RKO (cell line): ENCODE measurements at places on chromosomes 16 and 17.

DNA sequence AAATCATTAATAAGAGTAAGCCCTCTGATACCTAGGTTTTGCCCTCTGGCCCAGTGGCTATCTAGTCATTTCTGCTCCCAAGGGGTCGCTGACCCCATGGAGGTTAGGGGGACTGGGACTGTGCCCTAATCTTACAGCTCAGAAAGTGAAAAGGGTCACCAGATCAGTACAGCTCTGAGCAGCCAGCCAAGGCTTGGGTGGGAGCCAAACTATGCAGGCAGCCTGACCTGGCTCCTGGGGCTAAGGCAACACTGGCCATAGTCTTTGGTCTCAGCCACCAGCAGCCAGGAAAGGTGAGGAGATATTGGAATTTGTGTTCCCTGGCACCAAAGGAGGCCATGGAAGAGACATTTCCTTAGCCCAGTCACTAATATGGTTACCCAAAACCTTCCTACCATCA, 67.6 kb downstream of the ASIC2 start:
- no peak for DNase-seq

DNA sequence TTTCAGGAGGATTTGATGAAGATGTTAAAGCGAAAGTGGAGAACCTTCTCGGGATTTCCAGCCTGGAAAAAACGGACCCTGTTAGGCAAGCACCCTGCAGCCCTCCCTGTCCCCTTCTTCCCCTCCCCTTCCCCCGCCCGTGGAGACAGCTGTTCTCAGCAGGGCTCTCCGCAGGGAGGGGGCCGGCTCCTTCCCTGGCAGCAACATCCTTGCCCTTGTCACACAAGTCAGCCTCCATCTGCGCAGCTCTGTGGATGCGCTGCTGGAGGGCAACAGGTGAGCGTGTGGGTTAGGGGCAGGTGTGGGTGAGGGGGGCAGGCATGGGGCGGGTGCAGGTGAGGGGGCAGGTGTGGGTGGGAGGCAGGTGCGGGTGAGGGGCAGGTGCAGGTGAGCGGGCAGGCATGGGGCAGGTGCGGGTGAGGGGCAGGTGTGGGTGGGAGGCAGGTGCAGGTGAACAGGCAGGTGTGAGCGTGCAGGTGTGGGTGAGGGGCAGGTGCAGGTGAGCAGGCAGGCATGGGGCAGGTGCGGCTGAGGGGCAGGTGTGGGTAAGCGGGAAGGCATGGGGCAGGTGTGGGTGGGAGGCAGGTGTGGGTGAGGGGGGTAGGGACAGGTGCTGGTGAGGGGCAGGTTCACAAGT, 9.4 kb downstream of the CYBC1 start:
- DNase-seq = no peak

GRCh38 chr17:37769050-37769449, 24.2 kb upstream of the HNF1B start:
- no peak for DNase-seq

DNA sequence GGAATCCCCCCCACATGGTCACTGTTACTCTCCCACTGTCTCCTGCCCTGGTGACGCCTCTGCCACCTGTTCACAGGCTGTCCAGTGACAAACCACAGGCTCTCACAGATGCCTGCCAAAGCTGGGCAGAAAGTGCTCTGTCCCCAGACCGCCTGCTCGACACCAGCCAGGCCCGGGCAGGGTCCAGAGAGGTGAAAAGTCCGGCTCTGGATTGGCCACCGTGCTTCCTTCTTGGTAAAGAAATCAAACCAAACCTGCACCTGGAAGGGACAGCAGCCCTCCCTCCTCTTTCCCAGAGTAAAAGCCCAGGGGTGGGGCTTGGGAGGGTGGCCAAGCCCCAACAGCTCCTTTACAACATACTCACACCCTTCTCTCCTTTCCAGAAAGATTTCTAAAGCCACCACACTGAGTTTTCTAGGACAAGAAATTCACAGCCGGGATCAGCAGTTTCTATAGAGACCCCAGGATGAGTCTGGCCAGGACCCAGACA, 6.2 kb downstream of the PCGF2 start:
- no peak for DNase-seq

DNA sequence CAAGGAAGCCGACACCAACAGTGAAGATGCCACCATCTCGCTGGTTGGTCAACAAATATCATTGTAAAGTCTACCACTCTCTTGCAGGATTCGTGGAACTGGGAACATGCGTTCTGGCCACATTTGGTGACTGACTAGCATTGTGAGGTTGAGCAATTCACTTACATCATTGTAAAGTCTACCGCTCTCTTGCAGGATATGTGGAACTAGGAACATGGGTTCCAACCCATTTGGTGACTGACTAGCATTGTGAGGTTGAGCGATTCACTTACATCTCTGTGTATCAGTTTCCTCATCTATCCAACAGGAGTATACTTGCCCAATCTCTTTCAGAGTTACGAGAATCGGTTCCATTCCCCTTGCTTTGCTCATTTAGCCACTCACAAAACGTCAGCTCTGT, 42.6 kb upstream of the RPH3AL start:
- DNase-seq = no peak

DNA sequence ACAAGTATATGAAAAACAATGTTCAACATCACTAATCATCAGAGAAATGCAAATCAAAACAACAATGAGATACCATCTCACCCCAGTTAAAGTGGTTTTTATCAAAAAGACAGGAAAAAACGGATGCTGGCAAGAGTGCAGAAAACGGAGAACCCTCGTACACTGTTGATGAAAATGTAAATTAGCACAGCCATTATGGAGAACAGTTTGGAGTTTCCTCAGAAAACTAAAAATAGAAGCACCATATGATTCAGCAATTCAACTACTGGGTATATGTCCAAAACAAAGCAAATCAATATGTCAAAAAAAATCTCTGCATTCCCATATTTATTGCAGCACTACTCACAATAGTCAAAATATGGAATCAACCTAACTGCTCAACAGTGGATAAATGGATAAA, 50.1 kb upstream of the CES5A start:
- no peak for DNase-seq

GRCh38 chr17:76420356-76421043, 32.5 kb downstream of the UBE2O start:
- no peak for DNase-seq

DNA sequence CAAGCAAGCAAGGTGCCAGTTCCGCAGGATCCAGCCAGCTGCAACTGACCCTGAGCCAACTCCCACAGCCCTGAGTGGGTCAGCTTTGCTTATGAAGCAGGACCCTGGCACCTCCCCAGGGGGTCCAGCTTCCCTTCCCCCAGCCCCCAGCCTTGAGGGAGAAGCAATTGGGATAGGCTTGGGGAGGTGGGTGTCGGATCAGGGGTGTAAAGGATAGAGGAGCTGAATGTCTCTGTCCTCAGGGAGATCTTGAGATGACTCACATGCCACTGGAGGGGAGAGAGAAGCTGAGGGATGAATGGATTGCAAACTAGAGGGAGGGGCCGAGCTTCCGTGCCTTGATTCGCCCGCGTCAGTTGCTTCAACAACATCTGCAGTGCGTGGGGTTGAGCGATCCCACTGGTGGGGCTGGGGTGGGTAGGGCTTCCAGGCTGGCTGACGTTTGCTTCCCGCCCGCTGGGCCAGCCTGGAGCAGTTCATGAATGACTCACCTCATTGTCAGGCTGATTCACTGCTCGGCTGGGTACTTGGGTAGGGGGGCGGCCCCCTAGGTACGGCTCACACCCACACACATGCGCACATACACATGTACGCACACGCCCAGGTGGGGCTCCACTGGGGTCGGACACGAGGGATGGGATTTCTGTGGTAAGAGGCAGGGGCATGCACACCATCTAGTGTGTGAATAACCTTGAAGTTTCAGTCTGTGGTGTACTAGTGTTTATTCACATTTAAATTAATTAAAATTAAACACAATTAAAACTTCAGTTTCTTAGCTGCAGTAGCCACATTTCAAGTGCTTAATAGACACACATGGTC, 3.6 kb upstream of the HROB start:
- peak; percentile 97 for DNase-seq

DNA sequence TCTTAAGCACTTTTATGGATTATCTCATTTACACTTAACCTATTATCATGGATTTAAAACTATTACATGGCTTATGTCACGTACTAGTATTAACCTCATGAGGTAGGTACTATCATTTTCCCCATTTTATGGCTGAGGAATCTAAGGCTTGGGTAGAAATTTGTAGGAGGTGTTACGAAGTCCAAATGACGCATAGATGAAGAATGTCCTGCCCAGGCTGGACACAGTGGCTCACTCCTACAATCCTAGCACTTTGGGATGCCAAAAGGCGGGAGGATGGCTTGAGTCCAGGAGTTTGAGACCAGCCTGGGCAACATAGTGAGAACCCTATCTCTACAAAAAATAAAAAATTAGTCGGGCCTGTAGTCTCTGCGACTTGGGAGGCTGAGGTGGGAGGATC, 4.8 kb upstream of the C1QL1 start:
- DNase-seq = peak; percentile 75

DNA sequence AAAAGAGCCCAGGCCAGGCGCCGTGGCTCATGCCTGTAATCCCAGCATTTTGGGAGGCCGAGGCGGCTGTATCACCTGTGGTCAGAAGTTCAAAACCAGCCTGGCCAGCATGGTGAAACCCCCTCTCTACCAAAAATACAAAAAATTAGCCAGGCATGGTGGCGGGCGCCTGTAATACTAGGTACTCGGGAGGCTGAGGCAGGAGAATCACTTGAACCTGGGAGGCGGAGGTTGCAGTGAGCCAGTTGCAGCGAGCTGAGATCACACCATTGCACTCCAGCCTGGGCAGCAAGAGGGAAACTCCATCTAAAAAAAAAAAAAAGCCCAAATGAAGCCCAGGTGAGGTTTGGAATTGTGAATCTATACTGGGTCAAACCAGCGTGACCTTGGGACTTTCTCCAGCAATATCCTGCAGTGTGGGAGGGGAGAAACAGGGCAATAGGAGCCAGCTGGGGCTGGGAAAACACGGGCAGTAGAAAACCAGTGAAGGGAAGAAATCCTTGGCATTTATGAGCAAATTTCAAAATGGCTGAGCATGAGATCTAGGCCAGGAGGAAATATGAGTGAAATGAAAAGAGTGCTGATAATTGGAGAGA, 8.2 kb upstream of the DHX8 start:
- DNase-seq = no peak

GRCh38 chr16:81723098-81723723, 55.9 kb upstream of the PLCG2 start:
- peak; percentile 84 for DNase-seq

- DNase-seq = no peak
Measured at GRCh38 chr17:75557075-75557851, 30.3 kb upstream of the MYO15B start.

DNA sequence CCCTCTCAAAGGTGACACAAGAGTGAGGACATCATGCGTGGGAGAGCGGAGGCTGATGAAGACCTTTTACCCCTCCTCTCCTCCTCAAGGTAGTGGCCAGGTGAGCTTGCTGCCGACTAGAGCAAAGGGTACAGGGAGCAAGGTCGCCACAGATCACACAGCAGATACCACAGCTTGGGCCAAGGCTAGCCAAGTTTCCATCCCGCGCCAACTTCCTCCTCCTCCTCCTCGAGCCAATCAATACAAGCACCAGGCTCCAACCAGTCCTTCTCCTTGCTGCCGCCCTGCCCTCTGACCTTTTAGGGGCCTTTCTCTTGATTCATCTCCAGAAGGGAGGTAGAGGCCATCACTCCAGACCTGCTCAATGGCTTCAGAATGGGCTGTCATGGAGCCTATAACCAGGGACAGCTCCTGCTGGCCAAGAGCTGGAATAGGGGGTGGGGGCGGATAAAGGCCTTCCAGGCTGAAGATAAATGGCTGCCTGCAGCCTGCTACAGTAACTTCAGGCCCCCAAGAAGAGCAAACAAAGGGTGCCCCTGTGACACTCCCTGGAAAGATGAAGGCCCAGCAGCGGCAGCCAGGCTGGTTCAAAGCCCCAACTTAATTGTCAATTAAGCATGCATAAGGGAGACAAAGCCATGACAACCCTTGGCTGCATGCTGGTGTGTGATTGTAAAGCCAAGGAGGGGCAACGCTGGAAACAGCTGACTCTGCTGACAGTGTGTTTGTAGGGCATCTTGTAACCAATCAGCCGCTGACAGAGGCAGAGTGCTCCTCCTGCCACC, 17.8 kb downstream of the HNF1B start:
- DNase-seq = no peak

DNA sequence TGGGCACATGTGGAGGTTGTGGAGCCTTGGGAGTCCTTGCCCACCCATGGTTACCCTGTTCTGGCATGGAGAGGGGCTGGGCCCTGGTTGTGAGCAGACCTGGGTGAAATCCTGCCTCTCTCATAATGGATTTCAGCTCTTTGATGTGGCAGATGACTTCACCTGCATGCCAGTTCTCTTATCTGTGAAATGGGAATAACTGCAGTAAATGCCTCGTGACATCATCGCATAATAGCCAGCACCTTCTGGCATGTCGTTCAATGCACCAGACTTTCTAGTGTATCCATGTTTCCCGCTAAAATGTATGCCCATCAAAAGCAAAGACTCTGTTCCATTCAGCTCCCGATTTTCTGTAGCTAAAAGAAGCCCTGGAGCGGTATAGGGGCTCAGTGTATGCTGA, 197.6 kb downstream of the MAF start:
- no peak for DNase-seq

GRCh38 chr17:58079300-58080033, 3.8 kb upstream of the DYNLL2 start:
- DNase-seq = no peak

DNA sequence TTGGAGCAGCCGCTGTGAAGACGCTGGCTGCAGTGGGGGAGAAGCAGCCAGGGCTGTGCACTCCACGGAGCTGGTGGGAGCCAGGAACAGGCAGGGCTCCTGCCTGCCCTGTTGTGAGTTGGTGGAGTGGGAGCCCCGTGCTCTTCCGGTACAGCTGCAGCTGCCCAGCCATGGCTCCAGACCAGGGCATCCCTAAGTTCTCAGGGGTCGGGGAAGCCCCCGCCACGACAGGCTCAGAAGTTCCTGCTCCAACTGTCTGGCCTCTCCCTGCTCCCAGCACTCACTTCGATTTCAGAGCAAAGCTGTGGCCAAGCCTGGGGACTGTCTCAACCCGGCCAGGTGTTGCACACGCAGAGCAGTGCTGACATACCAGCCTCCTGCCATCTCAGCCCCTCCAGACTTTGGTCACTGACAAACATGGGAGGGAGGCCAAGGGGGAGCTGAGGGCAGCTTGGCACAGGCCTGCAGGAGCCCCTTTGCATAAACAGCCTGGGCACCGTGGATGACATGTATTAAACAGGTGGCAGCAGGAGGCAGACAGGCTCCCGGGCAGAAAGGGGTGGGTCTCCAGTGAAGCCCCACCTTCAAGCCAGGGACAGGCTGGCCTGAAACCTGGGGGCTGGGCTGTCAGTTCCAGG, 13.9 kb upstream of the KDM8 start:
- no peak for DNase-seq

- no peak for DNase-seq
Measured at GRCh38 chr16:22337045-22337444, 37.4 kb downstream of the CDR2 start.

- DNase-seq = no peak
Measured at GRCh38 chr16:78684030-78684611, 584.7 kb downstream of the WWOX start.

GRCh38 chr16:54027558-54027957, 259.0 kb downstream of the IRX3 start:
- no peak for DNase-seq

- DNase-seq = no peak
Measured at GRCh38 chr17:82681547-82681946, 17.0 kb downstream of the RAB40B start.

GRCh38 chr16:30658731-30659506, 688 bp downstream of the FBRS start:
- peak; percentile 97 for DNase-seq

- DNase-seq = no peak
Measured at GRCh38 chr17:42817866-42818265, 6.2 kb downstream of the BECN1 start.
